ENCODE measurements at places on chromosomes 16 and 17.

DNA sequence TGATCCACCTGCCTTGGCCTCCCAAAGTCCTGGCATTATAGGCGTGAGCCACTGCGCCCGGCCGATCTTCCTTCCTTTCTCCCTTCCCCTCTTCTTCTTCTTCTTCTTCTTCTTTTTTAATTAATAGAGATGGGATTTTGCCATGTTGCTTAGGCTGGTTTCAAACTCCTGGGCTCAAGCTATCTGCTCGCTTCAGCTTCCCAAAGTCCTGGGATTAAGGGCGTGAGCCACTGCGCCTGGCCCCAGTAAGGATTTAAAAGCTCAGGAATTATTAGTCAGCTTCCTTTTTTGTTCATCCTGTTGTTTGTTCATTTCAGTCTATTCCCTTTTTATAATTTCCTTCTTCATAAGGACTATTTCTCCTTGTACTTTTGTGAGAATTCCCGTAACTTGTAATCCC, 32.7 kb upstream of the LRRC37A start:
- peak; percentile 34 for DNase-seq

GRCh38 chr16:72764015-72764654, 283.8 kb downstream of the ZFHX3 start:
- DNase-seq = no peak

DNA sequence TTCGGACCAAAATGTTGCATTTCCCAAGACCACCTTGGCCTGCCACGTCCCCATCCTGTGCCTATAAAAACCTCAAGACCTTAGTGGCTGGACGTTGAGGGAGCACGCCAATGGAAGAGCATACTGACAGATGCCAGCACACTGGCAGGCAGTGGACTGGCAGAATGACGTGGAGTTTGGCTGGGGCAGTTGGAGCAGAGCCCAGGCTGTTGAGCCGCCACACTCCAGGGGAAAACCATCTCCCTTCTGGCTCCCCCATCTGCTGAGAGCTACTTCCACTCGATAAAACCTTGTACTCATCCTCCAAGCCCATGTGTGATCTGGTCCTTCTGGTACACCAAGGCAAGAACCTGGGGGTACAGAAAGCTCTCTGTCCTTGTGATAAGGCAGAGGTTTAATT, 494.1 kb downstream of the CDH11 start:
- no peak for DNase-seq

GRCh38 chr16:79156761-79157160, 443.8 kb downstream of the MAF start:
- DNase-seq = no peak

- peak; percentile 91 for DNase-seq
Observed at GRCh38 chr16:66406534-66407221, 20.4 kb upstream of the BEAN1 start.

DNA sequence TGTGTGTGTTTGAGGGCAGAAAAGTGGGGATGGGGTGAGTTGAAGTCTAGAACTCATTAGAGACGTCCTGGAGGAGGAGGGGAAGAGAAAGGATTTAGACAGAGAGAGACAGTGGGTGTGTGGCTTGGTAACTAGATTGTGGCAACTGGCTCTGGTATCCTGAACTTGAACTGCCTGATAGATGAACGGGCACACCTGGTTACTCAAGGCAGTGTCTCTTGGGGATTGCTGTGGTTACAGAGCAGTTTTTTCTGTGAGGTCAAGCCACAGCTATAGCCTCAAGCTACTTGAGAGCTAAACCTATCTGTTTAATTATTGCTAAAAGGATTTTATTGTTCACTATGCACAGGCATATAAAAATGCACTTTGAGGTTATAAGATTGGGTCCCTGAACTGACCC, 29.8 kb upstream of the MYH2 start:
- no peak for DNase-seq

- peak; percentile 85 for DNase-seq
Observed at GRCh38 chr17:2724784-2725164, 13.2 kb upstream of the CLUH start.

DNA sequence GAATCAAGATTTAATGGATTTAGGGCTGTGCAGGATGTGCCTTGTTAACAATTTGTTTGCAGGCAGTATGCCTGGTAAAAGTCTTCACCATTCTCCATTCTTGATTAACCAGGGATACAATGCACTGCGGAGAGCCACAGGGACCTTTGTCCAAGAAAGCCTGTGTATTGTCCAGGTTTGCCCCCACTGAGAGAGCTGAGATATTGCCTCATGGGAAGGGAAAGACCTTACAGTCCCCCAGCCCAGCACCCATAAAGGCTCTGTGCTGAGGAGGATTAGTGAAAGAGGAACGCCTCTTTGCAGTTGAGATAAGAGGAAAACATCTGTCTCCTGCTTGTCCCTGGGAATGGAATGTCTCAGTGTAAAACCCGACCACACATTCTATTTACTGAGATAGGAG, 2169.6 kb downstream of the TP53TG3F start:
- no peak for DNase-seq

DNA sequence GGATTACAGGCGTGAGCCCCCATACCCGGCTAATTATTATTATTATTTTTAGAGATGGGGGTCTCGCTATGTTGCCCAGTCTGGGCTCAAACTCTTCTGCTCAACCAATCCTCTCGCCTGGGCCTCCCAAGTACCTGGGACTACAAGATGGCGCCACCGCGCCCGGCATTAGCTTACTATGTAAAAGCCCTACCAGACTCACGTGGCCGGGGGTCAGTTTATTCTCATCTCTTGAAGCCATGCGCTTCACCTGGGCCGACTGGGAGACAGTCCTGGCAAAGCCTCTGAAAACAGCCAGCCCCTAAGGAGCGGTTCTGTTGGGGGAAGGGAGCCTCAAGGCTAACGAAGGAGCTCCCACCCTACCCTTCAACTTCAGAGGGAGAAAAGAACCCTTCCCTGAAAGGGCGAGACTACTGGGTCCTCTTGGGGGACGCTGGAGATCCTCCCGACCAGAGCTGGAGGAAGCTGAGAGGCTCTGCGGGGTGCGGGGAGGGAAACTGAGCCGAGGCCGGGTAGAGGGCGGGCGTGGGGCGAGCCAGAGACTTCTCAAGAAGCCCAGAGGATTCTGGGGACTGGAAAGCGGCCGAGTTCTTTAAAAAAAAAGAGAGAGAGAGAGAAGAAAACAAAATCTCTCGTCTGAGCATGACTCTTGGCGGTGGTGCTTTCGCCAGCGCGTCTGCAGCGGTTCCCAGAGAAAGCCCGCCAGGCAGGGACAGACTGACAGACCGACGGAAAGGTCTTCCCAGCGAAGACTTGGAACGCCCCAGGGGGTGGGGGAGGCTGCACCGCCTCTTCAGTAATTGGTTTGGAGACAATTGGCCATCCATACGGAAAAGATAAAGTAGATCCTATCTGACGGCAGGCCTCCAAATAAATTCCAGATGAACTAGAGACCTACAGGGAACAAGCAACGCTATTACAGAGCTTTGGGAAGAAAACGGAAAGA, 5.6 kb upstream of the TUBG2 start:
- peak; percentile 71 for DNase-seq

GRCh38 chr16:49348408-49349176, 25.0 kb upstream of the C16orf78 start:
- peak; percentile 56 for DNase-seq

DNA sequence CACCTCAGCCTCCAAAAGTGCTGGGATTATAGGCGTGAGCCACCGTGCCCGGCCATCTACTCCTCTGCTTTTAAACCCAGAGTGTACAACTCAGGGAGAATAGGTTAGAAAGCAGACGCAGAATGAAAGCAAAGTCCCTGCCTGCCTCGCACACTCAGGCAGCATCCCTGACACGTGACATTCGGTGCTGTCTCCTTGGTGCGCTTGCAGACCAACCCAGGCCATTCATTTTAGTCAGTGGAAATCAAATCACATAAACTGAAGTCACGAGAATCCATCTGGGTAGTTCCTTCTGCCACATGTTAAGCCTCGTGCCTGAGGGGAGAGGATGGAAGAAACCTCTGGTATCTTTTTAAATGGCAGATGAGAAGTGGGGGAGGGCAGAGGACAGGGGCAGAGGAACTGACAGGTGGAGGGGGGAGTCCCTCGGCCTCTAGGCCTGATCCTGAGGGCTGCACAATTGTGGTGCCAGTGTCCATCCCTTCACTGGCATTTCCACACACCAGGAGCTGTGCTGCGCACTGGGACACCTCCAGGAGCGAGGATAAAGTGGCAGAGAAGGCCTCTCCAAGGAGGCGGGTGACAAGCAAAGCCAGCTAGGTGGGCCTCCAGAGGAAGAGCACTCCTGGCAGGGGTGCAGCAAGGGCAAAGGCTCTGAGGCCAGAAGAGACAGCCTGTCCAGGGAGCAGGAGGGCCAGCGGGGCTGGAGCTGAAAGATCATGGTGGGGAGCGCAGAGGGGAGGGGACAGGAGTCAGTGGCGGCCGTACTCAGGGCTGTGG, 196.3 kb downstream of the KATNIP start:
- no peak for DNase-seq

GRCh38 chr16:3864562-3864961, 16.0 kb downstream of the CREBBP start:
- no peak for DNase-seq

- no peak for DNase-seq
Observed at GRCh38 chr17:56785405-56785804, 48.3 kb downstream of the C17orf67 start.

DNA sequence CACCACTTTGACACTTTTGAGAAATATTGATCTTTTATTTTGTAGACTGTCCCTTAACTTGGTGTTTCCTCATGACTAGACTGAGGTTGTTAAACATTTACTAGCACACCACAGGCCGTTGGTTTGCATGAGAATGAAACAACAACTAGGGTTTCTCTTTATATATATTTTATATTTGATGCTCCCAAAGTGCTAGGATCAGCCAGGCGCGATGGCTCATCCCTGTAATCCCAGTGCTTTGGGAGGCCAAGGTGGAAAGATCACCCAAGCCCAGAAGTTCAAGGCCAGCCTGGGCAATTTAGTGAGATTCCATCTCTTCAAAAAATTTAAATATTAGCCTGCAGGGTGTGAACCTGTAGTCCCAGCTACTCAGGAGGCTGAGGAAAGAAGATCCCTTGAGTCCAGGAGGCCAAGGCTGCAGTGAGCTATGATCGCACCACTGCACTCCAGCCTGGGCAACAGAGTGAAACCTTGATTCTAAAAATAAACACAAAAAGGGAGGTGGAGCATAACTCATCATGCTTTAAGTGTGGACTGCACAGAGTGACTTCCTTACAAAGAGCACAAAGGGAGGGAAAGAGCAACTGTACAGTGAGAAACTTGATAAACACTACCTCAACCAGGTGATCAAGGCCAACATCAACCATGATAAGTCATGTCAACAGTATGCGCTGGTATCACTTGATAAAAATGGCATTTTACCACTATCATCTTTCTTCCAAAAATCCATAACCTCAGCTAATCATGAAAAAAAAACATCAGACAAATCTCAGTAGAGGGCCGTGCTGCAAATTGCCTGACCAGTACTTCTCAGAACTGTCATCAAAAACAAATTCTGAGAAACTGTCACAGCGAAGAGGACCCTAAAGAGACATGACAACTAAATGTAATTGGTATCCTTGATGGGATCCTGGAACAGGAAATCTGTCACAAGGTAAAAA, 72.8 kb upstream of the ATF7IP2 start:
- DNase-seq = no peak

DNA sequence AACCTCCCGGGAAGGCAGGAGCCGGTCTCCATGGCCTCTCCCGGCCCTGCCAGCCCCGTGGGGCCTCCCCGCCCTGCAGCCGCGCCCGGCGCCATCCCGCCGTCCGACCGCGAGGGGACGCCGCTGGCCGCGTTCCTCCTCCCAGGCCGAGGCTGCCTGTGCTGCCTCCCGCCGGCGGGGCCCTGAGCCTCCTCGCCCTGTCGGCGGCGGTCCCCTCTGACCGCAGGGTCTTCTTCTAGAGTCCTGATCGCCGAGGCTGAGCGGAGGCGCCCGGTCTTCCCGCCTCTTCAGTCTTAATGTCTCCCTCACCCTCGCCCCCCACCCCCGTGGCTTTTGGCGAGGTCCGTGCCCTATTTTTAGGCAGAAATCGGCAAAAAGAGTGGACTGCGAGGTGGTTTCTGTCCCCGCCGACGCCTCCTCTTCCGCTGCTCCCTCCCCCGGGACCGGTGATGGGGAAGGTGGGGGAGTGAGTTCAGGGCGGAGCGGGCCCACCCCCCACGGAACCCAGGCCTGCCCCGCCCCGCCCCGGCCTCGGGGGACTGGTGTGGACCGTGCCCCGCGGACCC, 794 bp upstream of the CPNE7 start:
- DNase-seq = peak; percentile 85

- peak; percentile 90 for DNase-seq
Observed at GRCh38 chr17:7437950-7438614, 1.2 kb upstream of the FGF11 start.

DNA sequence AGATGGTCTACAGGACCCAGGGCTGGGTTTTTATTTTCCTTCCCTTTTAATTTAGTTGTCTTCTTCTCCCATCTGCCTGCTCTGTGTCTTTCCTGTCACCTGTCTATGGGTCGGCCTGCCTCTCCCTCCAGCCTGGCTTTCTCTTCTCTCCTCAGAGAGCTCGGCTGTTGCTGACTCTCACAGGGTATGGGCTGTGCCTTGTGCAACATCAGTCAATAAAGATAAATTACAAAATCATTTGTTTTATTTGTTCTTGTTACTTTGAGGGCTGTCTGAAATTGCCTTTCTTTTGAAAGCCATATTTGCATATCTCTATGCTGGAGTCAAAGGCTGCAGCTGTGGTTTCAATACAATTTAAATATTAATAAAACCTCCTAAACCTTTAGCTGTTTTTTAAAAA, 15.6 kb downstream of the RND2 start:
- DNase-seq = no peak

DNA sequence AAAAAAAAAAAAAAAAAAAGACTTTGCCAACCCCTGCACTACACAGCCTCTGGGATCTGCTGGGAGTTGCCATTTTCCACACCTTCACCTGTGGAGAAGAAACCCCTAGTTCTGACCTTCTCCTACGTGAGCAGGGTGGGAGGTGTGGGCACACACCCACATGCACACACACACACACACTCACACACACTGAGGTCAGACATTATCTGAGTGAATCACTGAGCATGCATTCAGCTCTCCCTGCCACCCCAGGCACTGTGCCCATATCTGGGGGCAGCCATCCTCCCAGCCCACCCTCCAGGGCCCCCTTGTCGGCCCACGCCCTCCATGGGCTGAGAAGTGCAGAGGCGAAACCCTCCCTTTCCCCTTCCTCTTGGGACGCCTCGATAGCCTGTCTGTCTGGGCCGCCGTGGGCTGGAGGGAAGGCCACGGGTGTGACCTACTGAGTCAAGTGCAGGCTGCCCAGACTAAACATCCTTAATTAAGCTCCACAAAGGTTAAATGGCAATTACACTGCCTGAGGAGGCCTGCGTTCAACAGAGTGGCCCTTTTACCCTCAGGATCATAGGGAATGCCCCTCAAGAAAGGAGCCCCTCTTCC, 143.8 kb downstream of the C16orf95 start:
- DNase-seq = no peak

Data from H9 (cell line).